ENCODE measurements at places on chromosomes 1 and 21.

DNA sequence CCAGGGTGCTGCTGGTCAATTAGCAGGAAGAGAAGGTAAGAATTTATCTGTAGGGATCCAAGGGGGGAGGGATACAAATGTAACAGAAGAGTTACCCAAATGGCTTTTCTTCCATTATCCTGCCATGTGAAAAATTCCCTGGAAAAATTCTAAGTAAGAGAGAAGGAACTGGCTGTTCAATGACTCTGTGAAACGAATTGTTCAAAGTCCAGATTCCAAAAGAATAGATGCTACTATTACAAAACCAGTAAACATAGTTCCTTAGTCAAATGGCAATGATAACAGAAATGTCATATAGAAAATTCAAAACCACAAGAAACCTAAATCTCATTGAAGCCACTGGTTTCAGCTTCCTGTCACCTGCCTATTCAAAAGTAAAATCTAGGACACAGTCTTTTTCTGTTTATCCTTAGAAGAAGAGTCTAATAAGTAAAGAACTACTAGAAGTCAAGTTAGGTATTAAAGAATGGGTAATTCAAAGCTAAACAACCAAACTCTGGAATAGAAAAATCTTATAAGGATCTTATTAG lies 102.6 kb downstream of the ZNF644 start:
- no peak for DNase-seq

- no peak for DNase-seq
Observed at GRCh38 chr1:203080456-203080855, 5.4 kb downstream of the MYOG start.

GRCh38 chr1:118815909-118816308 lies 172.2 kb downstream of the TBX15 start:
- no peak for DNase-seq

DNA sequence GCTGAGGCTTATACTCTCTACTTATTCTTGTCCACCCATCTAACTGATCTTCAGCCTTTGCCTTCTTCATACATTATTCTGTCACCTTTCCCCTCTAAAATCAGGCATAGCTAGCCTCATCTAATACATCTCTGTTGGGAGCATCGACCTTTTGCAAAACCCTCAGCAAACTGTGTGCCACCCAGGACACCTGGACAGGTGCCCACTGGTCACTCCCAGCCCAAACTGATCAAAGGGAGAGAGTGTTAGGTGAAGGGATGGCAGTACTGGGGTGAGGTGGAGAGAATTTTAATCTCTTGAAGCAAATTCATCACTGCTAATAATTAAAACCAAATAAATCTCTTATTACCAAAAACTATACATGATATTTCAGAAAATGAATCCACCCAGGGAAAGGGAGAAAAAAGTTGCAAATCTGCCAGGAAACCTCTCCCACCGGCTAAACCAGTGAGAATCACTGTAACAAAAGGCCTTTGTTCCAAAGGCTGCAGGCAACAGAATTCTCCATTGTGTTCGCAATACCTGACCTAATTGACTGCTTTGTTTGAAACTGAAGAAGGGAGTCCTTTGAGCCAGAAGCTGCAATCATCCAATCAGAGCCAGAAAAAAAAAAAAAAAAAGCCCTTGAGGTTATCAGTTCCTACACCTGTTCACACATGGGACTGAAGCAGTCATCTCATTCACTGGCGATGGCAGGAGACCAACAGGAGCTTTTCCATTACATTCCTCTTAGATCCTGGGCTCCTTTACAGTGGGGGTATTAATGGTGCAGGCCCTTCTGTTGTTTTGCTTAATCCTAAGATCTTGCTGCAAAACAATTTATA lies 172.6 kb downstream of the APP start:
- DNase-seq, result peak; percentile 5

DNA sequence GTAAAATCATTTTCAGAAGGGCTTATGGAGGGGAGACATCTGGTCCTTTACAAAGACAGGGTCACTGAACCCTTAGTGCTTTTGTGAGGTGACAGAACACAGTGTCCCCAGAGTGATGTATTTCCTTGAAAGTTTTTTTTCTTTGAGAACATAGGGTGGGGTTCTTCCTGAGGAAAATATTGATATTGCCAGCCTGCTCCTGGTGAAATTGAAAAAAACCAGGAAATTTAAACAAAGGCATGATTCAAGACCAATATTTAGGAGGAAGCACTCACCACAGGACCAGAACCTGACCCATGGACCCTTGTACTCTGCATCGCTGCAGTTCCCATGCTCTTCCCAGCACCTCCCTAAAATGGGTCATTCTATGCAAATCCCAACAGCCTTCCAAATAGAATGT lies 63.7 kb downstream of the ST6GALNAC3 start:
- DNase-seq, result no peak

DNA sequence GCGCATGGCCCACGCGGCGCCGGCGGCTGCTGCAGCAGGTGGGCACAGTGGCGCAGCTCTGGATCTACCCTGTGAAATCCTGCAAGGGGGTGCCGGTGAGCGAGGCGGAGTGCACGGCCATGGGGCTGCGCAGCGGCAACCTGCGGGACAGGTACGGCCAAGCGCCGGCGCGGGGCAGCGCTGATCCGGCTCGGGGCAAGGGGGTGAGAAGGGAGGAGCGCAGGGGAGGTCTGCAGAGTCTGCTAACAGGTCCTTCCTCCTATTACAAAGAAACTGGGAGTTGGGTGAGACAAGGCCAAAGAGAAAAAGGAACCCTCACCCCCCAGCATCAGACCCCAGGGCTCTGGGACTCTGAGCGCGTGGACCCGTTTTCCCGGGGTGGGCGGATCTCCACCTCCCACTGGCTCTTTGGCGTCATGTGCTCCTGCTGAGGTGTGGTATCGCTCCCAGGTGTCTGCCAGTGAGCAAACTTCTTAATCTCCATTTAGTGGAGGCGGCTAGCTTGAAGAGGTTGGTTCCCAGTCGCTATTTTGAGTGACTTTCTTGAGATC lies 431 bp downstream of the MTARC1 start:
- DNase-seq, result peak; percentile 19

GRCh38 chr1:20233394-20233793 lies 47.1 kb upstream of the PLA2G2C start:
- DNase-seq, result peak; percentile 68

DNA sequence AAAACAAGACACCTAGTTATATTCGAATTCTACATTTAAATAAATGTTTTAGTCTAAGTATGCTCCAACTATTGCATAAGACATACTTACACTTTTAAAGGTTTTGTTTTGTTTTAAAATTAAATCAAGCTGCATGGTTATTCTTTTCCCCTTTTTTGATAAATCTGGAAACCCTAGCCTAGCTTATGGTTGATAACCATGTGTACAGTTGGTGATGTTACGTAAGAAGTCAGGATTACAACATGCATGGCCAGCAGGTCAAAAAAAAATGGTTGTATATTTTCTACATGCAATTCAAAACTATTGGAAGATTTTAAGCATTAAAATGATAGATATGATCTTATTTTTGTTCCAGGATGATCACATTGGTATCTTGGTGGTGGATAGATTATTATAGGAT lies 1600.6 kb downstream of the PLA2G4A start:
- peak; percentile 18 for DNase-seq

All from hematopoietic multipotent progenitor cell treated with erythropoietin and hydrocortisone succinate and interleukin-3 and kit ligand, for 6 days (in vitro differentiated cells).